NCI-H526 treated with DMSO at 0.1 percent for 48 hours (cell line): ENCODE measurements at places on chromosomes 3 and 15.
A peak's percentile ranks its signal among the peaks of the same experiment; 100 is the strongest.

- DNase-seq, result no peak
Observed at GRCh38 chr3:42492508-42493080, 9.8 kb upstream of the VIPR1 start.

DNA sequence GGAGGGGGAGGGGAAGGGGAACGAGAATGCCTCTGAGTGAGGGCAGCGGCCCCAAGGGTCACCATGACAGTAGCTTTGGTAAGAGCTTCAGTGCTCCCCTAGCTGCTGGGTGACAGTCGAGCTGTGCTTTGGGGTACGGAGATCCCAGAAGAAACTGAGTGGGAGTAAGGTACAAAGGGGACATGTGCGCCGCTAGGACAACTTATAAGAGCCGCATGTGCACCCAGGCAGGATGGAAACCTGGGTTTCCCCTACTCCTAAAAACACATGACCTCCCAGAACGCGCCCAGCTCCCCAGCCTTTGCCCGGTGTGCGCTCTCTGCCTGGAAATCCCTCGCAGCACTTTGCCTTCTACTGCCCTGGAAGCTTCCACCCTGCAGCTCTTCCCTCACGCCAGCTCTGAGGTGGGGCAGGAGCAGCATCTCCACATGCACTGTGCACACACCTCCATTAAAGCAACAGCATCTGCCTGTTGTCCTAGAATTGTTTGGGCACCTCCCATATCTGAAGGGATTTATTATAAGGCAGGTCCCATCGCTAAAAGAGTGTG is 232.2 kb downstream of the ADAMTS17 start:
- no peak for DNase-seq

GRCh38 chr15:85649372-85649771 is 145.4 kb downstream of the KLHL25 start:
- DNase-seq, result no peak

DNA sequence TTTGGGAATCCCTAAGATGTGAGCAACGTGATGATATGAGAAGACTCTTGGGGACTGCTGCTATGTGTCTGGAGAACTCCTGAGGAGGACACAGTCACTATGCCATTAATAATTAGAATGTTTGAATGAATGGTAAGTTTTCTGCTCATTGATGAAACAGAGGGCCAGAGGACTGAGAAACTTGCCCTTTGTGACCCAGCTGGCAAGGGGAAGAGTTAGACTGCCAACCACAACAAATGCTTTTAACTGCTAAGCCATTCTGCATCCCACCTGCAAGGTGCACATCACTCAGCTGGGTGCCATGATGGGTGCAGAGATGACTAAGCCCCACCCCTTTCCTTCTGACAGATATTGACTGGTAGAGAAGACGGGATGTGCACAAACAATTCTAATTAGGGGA is 249.6 kb downstream of the THRB start:
- DNase-seq, result no peak

DNA sequence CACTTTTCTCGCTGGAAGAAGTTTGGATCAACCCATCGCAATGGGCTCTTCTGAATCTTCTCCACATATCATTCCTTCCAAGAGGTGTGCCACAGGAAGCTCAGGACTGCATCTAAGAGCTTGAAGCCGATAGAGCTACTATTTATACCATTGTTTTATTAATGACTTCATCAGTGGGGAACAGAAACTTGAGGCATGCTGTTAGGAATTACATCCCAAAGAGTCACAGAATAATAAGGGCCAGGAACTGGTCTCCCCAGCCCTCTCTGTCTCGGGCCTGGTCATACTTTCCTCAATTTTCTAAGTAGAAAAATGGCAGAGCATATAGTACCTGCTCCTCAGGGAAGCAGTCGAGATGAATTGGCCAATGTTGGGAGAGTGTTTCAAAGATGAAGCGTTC is 16.9 kb upstream of the C15orf61 start:
- no peak for DNase-seq

GRCh38 chr3:10193692-10194327 is 29.1 kb downstream of the IRAK2 start:
- DNase-seq, result no peak

DNA sequence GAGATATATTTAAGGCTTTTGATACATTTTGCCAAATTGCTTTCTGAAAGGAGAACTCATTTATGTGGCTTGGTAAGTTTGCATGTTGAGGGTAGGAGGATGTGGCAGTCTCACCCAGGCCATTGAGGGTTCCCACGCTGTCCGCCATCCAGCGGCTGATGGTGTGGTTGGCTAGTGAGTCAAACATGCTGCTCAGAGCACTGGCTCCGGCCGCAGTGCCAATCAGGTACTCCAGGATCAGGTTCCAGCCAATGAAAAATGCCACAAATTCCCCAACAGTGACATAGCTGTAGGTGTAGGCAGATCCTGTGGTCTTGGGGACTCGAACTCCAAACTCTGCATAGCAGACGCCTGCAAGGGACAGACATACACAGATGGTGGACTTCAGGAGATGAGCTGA is 82.3 kb downstream of the CLDN11 start:
- DNase-seq, result no peak

GRCh38 chr3:187014417-187014864 is 84.1 kb downstream of the ST6GAL1 start:
- DNase-seq, result no peak

DNA sequence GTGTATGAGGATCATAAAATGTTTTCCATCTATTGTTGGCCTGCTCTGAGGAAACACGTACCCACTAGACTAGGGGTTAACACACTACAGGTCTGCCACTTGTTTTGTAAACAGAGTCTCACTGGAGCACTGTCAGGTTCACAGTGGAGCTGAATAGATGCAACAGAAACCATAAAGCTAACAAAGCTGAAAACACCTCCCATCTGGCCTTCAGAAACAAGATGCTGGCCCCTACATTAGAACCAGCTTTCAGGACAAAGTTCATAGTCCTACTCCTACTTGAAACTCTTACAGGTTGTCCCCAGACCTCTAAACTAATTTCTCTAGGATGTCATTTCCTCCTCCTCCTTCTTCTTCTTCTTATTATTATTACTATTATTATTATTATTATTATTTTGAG is 42.3 kb downstream of the SNX4 start:
- DNase-seq, result no peak

DNA sequence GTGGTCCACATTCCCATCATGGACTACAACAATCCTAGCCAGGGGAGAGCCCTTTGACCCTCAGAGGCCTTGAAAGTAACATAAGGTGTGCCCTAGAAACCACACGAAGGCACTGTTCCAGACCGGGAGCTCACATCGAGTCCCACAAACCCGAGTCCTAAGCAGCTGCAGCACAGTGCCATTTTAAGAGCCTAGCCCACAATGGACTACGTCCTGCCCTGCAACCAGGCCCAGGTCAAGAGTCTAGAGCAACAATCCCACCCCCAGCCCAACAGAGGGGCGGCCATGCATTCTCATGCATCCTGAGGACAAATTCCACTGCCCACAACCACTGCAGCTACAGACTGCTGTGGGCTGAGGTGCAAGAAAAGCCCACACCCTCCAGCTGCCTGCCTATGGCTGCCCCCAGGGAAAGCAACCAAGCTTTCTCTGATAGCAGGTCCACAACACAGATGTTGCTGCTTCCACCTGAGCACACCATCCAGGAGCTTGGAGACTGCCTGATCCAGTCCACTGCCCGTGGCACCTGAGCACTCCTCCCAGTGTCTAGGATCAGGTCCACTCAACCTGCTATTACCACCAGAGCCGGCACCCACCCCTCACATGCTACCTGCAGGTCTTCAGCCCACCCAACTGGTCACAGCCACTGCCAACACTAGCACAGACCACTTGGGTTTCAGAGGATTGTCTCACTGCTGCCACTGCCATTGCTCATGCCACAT is 56.8 kb downstream of the IGSF11 start:
- DNase-seq, result no peak

GRCh38 chr15:89893027-89893426 is 767 bp downstream of the AP3S2 start:
- DNase-seq, result peak; percentile 9

GRCh38 chr3:110711851-110712516 is 359.6 kb upstream of the NECTIN3 start:
- no peak for DNase-seq

DNA sequence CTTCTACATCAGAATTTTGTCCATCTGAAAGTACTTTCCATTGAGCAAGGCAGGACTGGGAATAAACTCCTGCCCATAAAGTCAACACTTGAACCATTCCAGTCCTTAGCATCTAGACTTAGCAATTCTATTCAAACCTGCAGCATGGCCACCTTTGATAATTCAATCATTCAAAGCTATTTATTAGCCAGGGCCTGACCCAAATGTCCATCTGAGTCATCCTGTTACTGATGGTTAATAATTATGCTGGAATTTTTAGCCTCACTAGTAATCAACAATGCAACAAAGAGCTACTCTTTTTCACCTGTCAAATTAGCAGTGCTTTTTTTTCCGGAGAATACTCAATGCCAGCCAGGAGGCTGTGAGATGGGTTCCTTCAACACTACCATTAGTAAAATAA is 72.7 kb upstream of the SNRK start:
- DNase-seq, result no peak

GRCh38 chr15:50256188-50257041 is 9.1 kb downstream of the HDC start:
- DNase-seq, result no peak

DNA sequence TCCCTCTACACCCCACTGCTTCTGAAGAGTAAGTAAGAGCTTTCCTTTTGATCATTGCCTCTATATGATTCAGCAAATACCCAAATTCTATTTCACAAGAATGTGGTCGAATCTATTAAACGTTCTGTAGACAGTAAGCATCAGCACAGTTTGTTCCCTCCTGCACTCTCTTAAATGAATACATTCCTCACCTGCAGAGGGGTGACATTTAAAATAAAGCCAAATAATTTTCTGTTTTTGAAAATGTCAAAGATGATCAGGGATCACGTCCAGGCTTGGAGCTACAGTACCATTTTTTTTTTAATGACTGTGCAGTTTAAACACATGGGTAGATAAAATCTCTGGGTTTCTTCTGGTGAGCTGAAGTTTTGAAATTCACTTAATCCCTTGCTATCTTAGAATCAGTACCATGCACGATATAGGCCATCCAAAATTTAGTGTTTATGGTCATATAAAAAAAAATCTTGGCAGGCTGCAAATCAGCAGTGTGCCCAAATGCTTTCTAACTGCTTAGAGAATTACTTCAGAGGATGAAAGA is 12.8 kb downstream of the PYDC2 start:
- no peak for DNase-seq

DNA sequence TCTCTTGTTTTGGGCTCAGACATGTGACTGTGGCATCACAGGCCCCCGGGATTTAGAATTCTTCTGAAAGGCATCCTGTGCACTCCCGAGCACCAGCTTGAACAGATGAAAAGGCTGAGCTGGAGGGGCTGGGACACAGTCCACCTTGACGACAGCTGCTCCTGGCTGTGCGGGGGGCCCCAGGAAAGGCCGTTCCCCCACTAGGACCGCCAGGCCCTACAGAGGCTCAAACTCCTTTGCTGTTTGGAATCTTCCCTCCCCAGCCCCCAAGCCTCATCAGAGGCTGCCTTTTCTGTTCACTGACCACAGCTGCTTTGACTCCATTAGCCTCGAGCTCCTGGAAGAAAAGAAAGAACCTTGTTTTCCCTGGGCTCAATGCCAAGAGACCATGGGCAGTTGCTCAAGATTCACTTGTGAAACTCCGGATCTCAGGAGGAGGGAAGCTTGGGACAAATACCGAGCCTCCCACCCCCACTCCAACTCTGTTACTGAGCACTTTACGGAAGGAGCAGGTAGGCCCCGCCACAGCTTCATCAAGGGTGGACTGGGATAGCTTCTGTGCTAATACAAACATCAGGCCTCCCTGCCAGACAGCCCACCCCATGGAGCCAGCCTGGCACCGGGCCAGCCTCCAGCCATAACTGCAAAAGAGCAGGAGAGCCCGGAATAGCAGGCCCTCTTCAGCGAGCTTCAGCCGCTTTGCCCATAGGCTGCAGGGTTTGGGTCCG is 15.7 kb downstream of the CIDEC start:
- DNase-seq, result no peak

GRCh38 chr3:142276781-142277180 is 51.4 kb upstream of the GK5 start:
- DNase-seq, result no peak

GRCh38 chr15:41484937-41485625 is 8.6 kb upstream of the ITPKA start:
- no peak for DNase-seq

DNA sequence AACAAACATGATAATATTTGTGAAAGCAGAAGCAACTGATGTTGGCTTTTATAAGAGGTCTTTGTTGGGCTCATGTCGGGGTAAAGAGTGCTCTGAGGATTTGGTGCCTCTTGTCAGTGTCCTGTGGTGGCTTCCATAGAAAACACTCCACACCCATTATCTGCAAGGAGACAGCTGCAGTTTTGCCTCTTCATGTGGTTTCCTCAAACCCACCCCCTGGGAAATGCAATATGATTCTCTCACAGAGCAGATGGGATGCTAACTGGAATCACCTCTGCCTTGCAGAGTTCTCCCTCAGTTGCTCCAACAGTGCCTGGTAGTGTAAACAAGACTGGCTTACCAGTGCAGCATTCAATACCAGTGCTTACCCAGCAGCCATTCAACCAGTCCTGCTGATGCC is 771.4 kb upstream of the CFAP20DC start:
- DNase-seq, result no peak

DNA sequence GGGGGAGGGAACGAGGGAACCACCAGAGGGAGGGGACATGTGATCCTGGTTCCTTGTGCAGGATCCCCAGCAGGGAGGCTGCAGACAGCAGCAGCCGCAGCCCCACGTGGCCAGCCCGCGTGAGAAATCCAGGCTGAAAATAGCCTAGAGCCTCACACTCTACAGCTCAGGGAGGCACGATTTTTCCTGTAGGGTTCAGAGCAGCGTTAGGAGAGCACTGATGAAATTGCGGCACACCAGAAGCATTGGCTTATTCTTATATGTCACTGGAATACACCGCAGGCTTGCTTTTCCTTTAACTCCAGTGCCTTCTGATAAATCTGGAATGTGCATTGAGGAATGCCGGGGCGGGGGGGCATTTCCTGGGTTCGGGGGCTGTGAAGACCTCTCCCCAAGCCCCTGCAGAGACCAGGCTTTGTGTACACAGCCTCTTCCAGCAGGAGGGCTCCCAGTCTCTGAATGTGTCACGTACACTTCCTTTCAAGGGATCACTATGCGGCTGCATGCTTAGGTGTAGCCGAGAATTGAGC is 193.0 kb downstream of the ATP10A start:
- no peak for DNase-seq

DNA sequence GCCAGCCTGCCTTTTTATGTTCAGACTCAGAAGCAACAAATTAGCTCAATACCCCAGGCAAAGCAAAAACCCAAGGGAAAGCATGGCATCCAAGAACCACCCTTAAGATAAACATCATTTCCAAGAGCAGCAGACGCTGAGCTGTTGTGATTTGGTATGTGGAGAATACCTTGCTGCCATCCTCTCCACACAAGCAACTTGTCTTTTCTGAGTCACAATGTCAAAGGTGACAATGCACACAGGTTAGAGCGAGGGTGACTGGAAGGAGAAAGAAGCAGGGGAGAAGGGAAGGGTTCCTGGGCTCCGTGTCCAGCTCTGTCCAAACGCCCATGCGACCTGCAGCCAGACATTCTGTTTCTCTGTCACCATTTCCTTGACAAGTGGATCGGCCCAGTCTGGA is 6.0 kb downstream of the PCSK6 start:
- no peak for DNase-seq

GRCh38 chr15:49031804-49032203 is 14.4 kb downstream of the SECISBP2L start:
- no peak for DNase-seq

GRCh38 chr3:123725652-123726400 is 141.0 kb upstream of the HACD2 start:
- no peak for DNase-seq
